ENCODE measurements at places on chromosomes 4 and X. TPM values are rescaled to one million over a fixed set of nuclear protein-coding genes. Genes with fewer than 3 reads are reported as not detected.

SPARCL1 gene
- total RNA-seq = 8.6 TPM

DNA sequence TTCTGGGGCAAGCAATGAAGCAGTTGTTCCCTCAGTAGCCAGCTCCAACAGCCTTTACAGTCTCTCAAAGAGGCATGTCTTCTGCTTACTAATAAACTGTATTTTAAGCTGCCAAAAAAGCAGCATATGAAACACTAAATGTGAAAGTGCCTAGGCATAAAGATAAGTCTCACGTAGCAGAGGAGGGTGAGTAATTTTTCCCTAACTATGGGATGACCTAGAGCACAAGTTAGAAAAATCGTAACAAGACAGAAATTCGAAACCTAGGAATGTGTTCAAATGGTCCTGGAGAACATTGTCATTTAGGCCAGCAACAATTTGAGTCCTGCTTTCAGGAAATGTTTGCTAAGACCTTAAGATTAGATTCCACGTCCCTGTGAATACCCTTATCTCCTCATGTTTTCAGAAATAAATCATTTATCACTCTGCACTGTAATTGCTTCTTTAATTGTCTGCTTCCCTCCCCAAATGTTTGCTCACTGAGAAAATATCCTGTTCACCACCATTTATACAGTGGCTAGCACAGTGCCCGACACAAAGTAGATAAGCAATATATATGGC lies 222.2 kb downstream of the KCNIP4 start:
- H3K27ac ChIP-seq = no peak overlapping the region
- H3K27me3 ChIP-seq = no peaks in the 10 kb centered on the region
- no peaks in the 10 kb centered on the region for H3K36me3 ChIP-seq
- no peak overlapping the region for H3K4me3 ChIP-seq

HPGDS gene
- total RNA-seq = not detected

DNA sequence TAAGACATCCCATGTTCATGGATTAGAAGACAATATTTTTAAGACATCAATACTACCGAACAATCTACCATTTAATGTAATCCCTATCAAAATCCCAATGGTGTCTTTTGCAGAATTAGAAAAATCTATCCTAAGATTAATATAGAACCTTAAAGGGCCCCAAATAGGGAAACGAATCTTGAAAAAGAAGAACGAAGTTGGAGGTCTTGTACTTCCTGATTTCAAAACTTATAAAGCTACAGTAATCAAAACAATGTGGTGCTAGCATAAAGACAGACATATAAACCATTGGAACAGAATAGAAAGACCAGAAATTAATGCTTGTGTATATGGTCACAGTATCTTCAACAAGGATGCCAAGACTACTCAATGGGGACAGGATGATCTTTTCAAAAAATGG lies 42.0 kb downstream of the CENPE start:
- no peak for DNase-seq
- no peak overlapping the region for H3K27ac ChIP-seq
- H3K36me3 ChIP-seq = peaks cover 40% of the 10 kb centered on the region

- no peak overlapping the region for H3K4me3 ChIP-seq
- H3K27me3 ChIP-seq = no peaks in the 10 kb centered on the region
- no peak overlapping the region for H3K27ac ChIP-seq
Observed at GRCh38 chr4:74328501-74328900, 20.2 kb downstream of the EPGN start.

DNA sequence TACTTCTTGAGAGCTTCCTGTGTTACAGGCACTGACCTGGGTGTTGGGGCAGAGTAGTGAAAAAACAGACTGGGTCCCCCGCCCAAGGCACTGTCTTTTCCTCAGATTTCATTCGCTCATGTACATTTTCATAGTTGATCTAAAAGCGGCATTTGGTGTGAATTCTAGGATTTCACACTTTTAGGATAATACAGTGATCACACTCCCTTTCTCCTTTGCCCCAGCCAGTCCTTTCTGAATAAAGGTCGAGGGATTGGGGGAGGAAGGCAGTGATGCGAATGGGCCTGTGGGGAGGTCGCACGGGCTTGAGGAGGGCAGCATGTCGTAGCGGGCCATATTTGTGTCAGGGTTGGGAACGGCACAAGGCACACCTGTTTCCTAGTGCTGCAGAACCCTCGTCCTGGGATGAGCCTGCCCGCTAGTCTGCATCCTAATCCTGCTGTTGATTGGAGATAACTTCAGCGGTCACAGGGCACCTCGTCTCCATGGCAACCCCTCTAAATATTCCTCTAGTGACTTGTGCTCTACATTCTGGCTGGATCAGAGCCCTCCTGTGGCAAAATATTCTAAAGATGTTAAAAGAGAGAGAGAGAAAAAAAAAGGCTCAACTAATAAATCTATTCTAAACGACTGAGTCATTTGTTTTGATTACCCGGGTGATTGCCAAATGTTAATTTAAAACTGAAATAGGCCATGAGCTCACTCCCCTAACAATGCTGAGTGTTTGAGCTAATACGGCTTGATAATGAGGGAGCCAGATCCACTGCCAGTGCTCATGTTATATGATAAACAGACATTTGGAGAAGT lies 21.8 kb downstream of the FHL1 start:
- H3K36me3 ChIP-seq = peaks cover 3% of the 10 kb centered on the region
- no peak overlapping the region for H3K27ac ChIP-seq
- H3K4me3 ChIP-seq = no peak overlapping the region
- peaks cover 34% of the 10 kb centered on the region for H3K4me1 ChIP-seq
- peak; percentile 8 for DNase-seq
- H3K27me3 ChIP-seq = no peaks in the 10 kb centered on the region

DNA sequence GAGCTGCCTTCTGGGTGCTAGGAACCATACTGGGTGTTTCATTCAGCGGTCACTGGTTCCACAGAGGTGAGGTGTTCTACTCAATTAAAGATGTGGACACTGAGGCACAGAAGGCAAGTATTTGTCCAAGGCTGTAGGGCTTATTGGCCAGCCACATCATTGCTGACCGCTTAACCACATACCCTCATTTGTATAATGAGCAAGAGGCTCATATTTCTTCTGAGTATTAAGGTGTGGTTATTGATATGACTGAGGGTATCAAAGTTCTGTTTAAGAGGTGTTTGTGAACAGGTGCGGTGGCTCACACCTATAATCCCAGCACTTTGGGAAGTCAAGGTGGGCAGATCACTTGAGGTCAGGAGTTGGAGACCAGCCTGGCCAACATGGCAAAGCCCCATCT lies 14.3 kb downstream of the RNF4 start:
- no peak overlapping the region for H3K4me3 ChIP-seq
- H3K4me1 ChIP-seq = peaks cover 55% of the 10 kb centered on the region
- no peak overlapping the region for H3K27ac ChIP-seq
- H3K27me3 ChIP-seq = no peaks in the 10 kb centered on the region
- H3K36me3 ChIP-seq = no peaks in the 10 kb centered on the region

DNA sequence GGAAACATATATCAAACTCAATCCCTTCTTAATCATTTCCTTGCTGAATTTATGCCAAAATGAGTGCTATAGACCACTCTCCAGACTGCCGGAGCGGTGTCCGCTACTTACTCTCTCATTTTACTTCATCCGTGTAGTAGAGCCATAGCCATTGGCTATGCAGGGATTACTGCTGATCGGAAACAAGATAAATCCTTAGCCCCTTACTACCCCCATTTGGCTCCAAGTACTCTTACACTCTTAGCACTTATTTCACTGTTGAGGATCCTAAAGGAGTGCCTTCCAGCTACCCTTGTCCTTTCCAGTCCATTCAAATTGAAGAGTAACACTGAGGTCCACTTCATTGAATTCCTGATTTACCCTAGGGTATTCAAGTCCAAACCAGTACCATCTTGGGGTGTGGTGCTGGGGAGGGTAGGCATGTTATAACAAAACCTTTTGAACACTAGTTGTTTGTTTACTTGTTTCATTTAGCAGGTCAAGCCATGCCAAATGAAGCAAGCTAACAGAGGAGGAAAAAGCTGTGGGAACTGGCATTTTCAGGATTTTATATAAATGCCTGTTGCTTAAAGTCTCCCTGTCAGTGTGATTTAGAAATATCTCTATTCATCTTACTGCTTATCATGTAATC lies 715.1 kb downstream of the FSTL5 start:
- no peak overlapping the region for H3K4me3 ChIP-seq
- no peaks in the 10 kb centered on the region for H3K36me3 ChIP-seq
- H3K27me3 ChIP-seq = no peaks in the 10 kb centered on the region

DCK gene
- total RNA-seq = 21.0 TPM

CHM gene
- 29.4 TPM for total RNA-seq

- no peak overlapping the region for H3K27ac ChIP-seq
- no peaks in the 10 kb centered on the region for H3K36me3 ChIP-seq
- H3K4me1 ChIP-seq = peaks cover 4% of the 10 kb centered on the region
- no peak overlapping the region for H3K4me3 ChIP-seq
- no peaks in the 10 kb centered on the region for H3K27me3 ChIP-seq
- no peak for DNase-seq
Observed at GRCh38 chr4:143281507-143282190, 55.0 kb upstream of the GAB1 start.

DNA sequence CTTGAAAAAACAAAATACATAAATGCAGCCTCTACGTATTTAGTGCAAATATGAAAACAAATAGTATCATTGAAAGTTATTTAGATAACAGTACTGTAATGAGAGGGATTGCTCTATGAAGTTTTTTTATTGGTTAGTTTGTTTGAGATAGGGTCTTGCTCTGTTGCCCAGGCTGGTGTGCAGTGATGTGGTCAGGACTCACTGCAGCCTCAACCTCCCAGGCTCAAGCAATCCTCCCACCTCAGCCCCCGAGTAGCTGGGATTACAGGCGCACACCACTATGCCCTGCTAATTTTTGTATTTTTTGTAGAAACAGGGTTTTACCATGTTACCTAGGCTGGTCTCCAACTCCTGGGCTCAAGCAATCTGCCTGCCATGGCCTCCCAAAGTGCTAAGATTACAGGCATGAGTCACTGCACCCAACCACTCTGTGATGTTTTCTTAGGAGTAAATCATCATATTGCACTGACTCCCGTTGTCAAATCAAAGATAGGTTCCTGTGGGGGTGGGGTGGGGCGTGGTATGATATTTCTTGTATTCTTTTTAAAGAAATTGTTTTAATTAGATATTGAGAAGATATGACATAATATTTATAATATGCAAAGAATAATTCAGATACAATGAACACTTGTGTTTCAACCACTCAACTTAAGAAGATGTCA lies 75.8 kb downstream of the ATG4A start:
- peaks cover 10% of the 10 kb centered on the region for H3K36me3 ChIP-seq
- no peaks in the 10 kb centered on the region for H3K4me1 ChIP-seq
- no peak overlapping the region for H3K27ac ChIP-seq

SH3D19 gene
- total RNA-seq = 25.1 TPM

FIP1L1 gene
- total RNA-seq = 67.1 TPM

NPY2R gene
- total RNA-seq = not detected

- H3K4me3 ChIP-seq = no peak overlapping the region
- DNase-seq = no peak
- H3K27ac ChIP-seq = no peak overlapping the region
- H3K4me1 ChIP-seq = peaks cover 5% of the 10 kb centered on the region
Observed at GRCh38 chr4:177528620-177529019, 86.4 kb upstream of the AGA start.

BEX1 gene
- 60.0 TPM for total RNA-seq

GRCh38 chr4:109801895-109802319 lies at the start of gene CFI:
Gene CFI, minus strand, starts transcription at chr4:109801999. Its CDS starts 28 bp downstream, at chr4:109801971.
- H3K36me3 ChIP-seq = no peaks in the 10 kb centered on the region
- no peak within 1 kb of the TSS for H3K4me3 ChIP-seq
- H3K4me1 ChIP-seq = no peaks in the 10 kb centered on the region
- peaks cover 11% of the 10 kb centered on the region for H3K27me3 ChIP-seq

GRCh38 chr4:11456401-11456800 lies 27.7 kb upstream of the HS3ST1 start:
- H3K27ac ChIP-seq = no peak overlapping the region
- no peaks in the 10 kb centered on the region for H3K4me1 ChIP-seq
- no peaks in the 10 kb centered on the region for H3K27me3 ChIP-seq
- H3K36me3 ChIP-seq = no peaks in the 10 kb centered on the region
- H3K4me3 ChIP-seq = no peak overlapping the region

DNA sequence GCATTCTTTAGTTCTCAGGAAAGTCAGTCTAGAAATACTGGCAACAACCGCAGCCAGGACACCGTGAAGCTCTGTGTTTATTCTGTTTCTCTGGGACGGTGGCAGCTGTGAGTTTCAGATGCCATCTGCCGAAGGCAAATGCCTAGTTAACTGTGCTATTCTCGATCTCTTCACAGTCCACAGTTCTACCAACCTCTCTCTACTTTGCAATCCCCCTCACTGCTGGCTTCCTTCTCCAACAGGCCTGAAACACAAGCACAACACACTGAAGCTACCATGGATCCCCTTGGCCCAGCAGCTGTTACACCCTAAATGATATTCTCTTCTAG lies 118.8 kb downstream of the ZNF827 start:
- DNase-seq = no peak
- H3K27me3 ChIP-seq = no peaks in the 10 kb centered on the region
- peaks cover 21% of the 10 kb centered on the region for H3K36me3 ChIP-seq
- H3K27ac ChIP-seq = no peak overlapping the region
- no peak overlapping the region for H3K4me3 ChIP-seq

GRCh38 chrX:39165185-39165584 lies 363.9 kb downstream of the MID1IP1 start:
- H3K36me3 ChIP-seq = no peaks in the 10 kb centered on the region
- H3K27me3 ChIP-seq = peaks cover 31% of the 10 kb centered on the region
- peaks cover 4% of the 10 kb centered on the region for H3K4me1 ChIP-seq
- no peak overlapping the region for H3K4me3 ChIP-seq
- no peak for DNase-seq

HAND2 gene
- not detected for total RNA-seq

F8A2 gene
- not detected for total RNA-seq

DNA sequence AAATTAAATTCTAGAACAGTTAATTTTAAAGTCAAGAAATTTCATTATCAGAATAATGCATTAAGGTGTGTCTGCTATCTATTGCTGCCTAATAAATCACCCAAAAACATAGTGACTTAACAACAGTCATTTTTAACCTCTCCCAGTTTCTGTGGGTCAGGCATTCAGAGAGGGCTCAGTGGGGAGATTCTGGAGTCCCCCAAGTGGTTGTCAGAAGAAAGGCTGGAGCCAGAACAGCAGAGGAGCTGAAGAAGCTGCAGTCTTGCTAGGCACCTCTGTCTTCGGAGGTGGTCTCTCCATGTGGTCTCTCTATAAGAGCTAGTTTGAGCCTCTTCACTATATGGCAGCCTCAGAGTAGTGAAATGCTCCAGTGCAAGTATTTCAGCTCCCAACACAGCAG lies 9.3 kb upstream of the HOPX start:
- no peak overlapping the region for H3K27ac ChIP-seq
- peaks cover 11% of the 10 kb centered on the region for H3K4me1 ChIP-seq
- no peaks in the 10 kb centered on the region for H3K36me3 ChIP-seq
- peaks cover 7% of the 10 kb centered on the region for H3K27me3 ChIP-seq

DNA sequence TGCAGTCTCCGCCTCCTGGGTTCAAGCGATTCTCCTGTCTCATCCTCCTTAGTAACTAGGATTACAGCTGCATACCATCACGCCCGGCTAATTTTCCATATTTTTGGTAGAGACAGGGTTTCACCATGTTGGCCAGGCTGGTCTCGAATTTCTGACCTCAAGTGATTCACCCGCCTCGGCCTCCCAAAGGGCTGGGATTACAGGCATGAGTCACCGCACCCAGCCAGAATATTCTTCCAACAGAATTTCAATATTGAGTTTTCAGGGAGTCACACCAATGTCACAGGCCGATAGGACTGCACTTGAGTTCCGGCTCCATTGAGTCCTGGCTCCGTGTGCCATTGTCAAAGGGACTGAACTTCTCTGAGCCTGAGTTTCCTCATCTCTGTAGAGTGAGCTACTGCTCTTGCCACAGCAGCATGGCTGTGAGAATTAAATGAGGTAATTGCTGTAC lies 82.9 kb downstream of the CLCN4 start:
- no peak overlapping the region for H3K4me3 ChIP-seq
- no peak overlapping the region for H3K27ac ChIP-seq
- peaks cover 6% of the 10 kb centered on the region for H3K36me3 ChIP-seq
- no peak for DNase-seq
- no peaks in the 10 kb centered on the region for H3K4me1 ChIP-seq
- no peaks in the 10 kb centered on the region for H3K27me3 ChIP-seq

Data from neural crest cell (in vitro differentiated cells).